ENCODE measurements at places on chromosomes 2 and 18. TPM values are rescaled to one million over a fixed set of nuclear protein-coding genes. Genes with fewer than 3 reads are reported as not detected.

FNDC4 gene
- 8.4 TPM for total RNA-seq

LCT gene
- not detected for total RNA-seq

SSB gene
- total RNA-seq: 97.0 TPM

PPIL3 gene
- 35.3 TPM for total RNA-seq

MATN3 gene
- total RNA-seq: 0.73 TPM

INHBB gene
- total RNA-seq: 0.20 TPM

GLI2 gene
- 2.6 TPM for total RNA-seq

CFAP210 gene
- not detected for total RNA-seq

Data from subcutaneous preadipocyte (primary cell).